ENCODE measurements at places on chromosomes 5 and 9.

DNA sequence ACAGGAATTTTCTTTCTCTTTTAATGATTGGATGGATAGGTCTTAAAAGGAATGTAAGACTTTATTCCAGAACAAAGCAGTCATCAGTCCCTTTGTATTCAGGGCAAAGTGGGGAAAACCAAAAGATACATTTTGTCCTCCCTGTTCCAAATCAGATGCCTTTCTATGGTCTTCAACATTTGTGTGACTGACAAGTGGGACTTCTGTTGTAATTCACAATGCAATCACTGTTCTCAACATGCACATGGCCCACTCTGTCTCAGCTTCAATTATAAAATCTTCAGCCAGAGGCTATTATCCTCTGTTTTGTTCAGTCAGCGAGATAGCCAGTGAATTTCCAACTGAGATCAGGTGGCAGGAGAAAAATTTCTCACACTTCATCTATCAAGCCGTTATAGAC lies 95.5 kb upstream of the ERBIN start:
- DNase-seq, result no peak

GRCh38 chr5:73917433-73917832 lies 291.4 kb downstream of the ARHGEF28 start:
- no peak for DNase-seq

DNA sequence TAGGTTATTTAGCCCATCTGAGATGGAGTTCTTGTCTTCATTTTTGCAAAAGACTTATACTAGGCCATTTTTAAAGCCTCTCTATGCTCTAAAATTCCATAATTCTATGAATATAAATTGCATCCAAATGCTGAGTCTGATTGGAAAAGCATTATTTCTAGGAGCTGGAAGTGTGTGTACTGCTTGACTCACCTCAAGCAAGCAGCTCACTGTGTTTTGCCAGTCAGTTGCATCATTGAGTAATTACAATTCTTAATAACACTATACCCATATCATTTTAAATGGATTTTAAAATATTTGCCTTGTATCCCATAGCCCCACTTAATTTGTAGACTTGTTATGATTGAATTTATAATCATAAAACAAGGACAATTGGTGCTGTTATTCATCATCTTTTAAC lies 161.0 kb downstream of the PAM start:
- no peak for DNase-seq

DNA sequence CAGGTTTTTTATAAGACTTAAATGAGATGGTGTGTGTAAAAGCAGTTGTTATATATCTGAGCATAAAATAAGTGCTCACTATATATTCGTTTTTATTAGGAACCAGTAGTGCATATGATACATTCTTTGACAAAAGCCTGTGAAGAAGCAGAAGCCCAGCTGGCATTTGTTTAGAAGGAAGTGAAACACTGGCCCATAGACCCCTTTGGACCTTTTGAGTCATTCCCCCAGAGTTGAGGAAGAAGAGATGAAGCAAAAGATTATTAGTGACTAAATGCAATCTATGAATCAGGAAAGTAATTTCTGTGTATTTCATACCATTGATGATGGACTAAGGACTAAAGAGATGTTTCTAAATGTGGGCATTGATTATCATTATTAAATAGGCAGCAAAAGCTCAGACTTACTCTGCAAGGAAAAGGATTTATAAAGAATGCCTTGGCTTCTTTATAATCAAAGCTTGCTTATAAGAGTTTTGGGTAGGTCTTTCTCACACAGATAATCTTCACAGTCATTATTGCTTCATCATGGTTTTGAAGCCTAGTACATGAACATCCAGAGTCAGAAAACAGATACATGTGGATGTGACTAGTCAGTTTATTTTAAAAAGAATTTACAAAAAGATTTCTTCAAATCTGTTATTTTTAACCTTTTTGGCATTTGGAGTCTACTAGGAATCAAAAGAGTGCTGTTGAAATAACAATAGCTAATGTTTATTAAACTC lies 16.9 kb upstream of the FER start:
- no peak for DNase-seq

GRCh38 chr5:24547132-24547531 lies 97.6 kb downstream of the CDH10 start:
- DNase-seq, result no peak

DNA sequence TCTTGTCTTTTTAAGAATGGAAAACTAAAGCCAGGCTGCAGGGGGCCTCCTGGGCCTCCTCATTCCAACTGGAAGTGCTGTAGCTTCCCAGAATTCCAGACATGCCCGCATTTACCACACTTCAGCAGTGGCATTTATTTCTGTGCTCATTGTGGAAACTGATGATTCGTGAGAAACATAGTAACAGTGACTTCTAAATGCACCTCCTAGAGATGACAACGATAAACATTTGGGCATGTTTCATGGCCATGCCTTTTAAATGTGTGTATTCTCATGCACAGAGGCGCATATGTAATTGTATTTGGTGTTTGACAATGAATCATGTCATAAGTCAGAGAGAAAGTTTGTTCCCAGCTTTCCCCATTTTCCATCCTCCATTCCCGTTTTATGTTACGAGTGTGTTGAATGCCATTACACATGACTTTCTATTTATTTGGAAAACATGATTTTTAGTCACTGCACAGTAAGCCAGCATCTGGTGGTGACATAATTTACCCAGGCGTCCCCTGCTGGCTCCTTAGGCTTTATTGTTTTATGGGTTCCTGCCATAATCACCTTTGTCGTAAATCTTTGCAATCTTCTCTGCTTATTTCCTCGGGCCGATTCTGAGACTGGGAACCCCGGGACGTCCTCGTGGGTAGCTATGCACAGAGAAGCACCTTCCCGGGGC lies 68.8 kb upstream of the FCN2 start:
- DNase-seq, result no peak

- DNase-seq, result no peak
Observed at GRCh38 chr5:55853041-55853670, 2.0 kb downstream of the IL31RA start.

DNA sequence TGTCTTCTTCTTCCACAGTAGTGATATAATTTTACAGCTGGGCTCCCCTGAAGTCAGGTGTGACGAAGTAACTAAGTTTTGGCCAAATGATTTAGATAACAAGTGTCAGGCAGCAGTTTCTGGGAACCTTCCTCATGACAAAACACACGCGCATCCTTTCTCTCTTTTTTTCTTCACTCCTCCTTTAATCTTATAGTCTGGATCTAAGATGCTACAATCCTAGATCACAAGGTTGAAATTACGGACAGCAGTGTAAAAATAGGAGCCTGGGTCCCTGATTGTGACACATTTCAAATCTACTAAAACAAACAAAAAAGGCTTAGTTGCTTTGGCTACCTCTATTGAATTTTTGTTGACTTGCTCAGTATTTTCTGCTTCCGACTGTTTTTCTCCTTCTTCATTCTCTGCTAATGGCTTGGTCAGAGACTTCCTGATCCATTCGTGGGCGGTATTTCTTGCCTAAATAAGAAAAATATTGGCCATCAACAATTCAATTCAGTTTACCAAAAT lies 36.1 kb downstream of the FAM114A2 start:
- DNase-seq, result no peak

DNA sequence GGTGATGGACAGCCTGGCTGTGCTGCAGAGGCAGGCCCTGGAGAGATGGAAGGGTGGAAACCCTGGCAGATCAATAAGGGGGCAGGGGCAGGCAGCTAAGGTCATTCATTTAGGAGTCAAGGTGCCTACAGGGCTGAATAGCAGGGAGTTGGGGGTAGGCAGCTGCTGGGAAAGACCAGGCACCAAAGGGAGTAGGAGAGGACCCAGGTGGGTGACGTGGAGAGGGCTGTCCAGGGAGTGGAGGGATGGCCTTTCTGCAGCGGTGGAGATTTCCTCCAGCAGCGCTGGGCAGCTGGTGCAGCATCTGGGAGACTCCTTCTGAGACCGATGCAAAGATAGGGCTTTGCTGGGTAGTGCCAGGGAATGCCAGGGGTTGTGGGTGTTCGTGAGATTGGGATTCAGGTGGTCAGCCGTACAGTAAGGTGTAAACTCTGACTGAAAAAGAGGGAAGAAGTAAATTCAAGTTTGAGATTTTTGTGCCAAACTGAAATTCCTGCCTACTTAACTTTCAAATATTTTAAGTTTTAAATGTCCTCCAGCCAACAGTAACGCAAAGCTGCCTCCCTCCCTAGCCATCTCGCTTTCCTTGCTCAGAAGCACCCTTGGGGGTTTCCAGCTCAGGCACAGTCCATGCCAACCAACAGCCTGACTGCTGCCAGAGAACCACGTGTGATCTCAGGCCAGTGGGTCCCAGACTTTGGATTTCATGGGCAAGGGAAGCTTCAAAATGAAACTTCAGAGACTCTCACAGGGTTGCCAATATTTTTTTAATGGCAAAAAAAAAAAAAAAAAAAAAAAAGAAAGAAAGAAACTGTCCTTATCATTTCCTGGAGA lies 18.6 kb upstream of the ANGPTL2 start:
- no peak for DNase-seq

Data from ascending aorta (tissue), 2 donors.